ENCODE measurements at places on chromosomes 1 and 21. TPM values are rescaled to one million over a fixed set of nuclear protein-coding genes. Genes with fewer than 3 reads are reported as not detected.

Gene CAMK1G
- total RNA-seq = 0.60 TPM

Gene MARK1
- total RNA-seq = 0.11 TPM

Gene CLIC6
- 0.08 TPM for total RNA-seq

Gene TMEM269
- 0.05 TPM for total RNA-seq

Gene TATDN3
- 12.2 TPM for total RNA-seq

Gene APOBEC4
- not detected for total RNA-seq

Gene LDLRAD1
- total RNA-seq = not detected

Gene NHLH1
- 0.40 TPM for total RNA-seq

Gene AMY2B
- 0.41 TPM for total RNA-seq

Gene SLFNL1
- total RNA-seq = 0.02 TPM

All from A549 treated with AZD2906 at 1 μM for 4 hours (cell line).